ENCODE measurements at places on chromosomes 13 and 19. TPM values are rescaled to one million over a fixed set of nuclear protein-coding genes. Genes with fewer than 3 reads are reported as not detected.

GRCh38 chr19:55590109-55590508 lies 9.2 kb downstream of the FIZ1 start:
- H3K27me3 ChIP-seq: peaks cover 11% of the 10 kb centered on the region
- peaks cover 4% of the 10 kb centered on the region for H3K36me3 ChIP-seq
- no peak for DNase-seq
- H3K4me1 ChIP-seq: peaks cover 9% of the 10 kb centered on the region

DNA sequence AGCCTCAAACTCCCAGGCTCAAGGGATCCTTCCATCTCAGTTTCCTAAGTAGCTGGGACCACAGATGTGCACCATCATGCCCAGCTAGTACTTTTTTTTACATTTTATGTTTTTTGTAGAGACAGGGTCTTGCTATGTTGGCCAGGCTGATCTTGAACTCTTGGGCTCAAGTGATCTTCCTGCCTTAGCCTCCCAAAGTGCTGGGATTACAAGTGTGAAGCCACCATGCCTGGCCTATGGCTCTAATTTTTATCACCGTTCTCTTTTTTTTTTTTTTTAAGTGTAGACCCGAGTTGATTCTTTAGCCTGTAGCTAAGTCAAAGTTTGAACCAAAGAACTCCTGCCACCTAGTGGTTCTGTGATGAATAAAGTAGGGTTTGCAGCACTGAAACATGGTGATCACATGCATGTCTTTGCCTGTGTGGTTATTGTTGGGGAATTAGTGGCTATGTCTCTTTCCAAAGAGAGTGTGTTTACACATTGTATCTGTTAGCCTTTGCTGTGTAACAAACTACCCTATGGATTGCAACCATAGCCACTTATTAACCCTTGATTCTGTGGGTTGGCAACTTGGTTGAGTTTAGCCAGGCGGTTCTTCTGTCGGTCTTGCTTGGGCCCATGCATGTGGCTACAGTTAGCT lies 11.6 kb downstream of the NFILZ start:
- no peak for DNase-seq
- H3K4me1 ChIP-seq: peaks cover 5% of the 10 kb centered on the region
- no peak overlapping the region for H3K27ac ChIP-seq
- no peaks in the 10 kb centered on the region for H3K36me3 ChIP-seq
- no peak overlapping the region for H3K4me3 ChIP-seq

GRCh38 chr13:83634601-83635000 lies 247.7 kb downstream of the SLITRK1 start:
- DNase-seq: no peak
- H3K36me3 ChIP-seq: no peaks in the 10 kb centered on the region
- no peaks in the 10 kb centered on the region for H3K27me3 ChIP-seq

DNA sequence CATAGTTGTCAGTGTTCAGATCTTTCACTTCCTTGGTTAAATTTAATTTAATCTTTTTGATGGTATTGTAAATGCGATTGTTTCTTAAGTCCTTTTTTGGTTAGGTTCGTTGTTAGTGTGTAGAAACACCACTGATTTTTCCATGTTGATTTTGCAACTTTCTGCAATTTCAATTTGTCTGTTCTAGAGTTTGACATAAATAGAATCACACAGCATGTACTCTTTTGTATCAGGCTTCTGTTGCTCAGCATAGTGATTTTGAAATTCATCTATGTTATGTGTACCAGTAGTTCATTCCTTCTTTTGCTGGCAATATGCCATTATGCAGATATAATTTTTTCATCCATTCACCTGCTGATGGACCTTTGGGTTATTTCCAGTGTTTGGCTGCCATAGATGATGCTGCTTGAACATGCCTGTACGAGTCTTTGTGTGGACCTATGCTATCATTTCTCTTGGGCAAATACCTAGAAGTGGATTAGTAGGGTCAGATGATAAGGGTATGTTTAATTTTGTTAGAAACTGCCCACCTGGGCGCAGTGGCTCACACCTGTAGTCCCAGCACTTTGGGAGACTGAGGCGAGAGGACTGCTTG lies 33.1 kb downstream of the BICRA start:
- no peak overlapping the region for H3K27ac ChIP-seq
- no peak for DNase-seq
- no peak overlapping the region for H3K4me3 ChIP-seq
- H3K36me3 ChIP-seq: no peaks in the 10 kb centered on the region

GRCh38 chr13:52159159-52159982 lies at the start of gene NEK3:
Gene NEK3 (minus strand): TSS chr13:52159597. CDS start chr13:52156191, 3,406 bp downstream.
- H3K27me3 ChIP-seq: peaks cover 3% of the 10 kb centered on the region
- DNase-seq: peak; percentile 76
- peak within 1 kb of the TSS; percentile 90 for H3K4me3 ChIP-seq

DNA sequence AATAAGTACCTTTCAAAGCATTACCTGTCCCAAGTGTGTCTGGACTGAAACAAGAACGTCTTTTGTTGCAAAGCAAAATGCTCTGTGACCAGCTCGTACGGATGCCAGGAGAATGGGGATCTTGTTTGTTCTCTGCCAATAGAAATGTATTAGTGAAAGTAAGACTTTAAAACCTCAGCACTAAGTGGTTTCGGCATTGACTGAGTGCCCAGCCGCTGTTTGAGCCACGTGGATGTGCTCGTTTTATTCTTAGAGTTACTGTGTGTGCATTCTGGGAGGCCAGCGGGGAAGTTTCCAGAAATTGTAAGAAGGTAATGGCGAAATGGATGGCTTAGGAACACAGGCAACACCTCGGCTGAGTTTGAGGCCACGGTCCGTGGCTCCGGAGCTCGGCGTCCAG lies 117.1 kb upstream of the USP29 start:
- H3K4me3 ChIP-seq: no peak overlapping the region
- DNase-seq: no peak
- H3K36me3 ChIP-seq: peaks cover 12% of the 10 kb centered on the region
- H3K27ac ChIP-seq: no peak overlapping the region
- H3K4me1 ChIP-seq: no peaks in the 10 kb centered on the region
- no peaks in the 10 kb centered on the region for H3K27me3 ChIP-seq

DNA sequence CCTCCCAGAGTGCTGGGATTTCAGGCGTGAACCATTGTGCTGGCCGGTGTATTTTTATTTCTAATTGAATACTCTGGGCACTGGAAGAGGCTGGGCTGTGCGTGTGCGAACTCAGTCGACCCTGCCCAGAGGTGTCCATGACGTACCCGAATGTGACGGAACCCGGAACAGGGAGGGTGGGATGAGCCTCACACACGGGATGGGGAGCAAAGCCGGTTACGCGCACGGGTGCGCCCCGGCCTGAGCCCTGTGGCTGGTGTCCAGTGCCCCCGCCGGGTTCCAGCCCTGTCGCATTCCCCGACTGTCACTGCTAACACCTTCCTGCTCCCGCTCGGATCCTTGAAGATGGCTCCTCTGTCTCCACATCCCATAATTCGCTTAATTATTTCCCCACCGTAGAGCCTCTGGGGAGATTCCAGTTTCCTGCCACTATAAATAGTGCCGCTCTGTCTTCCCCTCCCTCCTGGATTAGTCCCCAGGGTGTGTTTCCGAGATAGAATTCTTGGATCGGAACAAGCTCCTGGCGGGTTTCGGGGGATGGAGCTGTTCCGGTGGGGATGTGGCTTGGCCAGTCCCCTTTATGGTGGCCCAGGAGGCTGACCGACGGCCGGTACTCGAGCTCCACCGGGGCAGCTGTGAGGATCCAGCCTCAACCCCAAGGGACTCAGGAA lies 22.0 kb downstream of the SBNO2 start:
- H3K36me3 ChIP-seq: no peaks in the 10 kb centered on the region
- no peak overlapping the region for H3K27ac ChIP-seq
- no peaks in the 10 kb centered on the region for H3K27me3 ChIP-seq
- DNase-seq: no peak

- no peak for DNase-seq
- no peaks in the 10 kb centered on the region for H3K36me3 ChIP-seq
- H3K4me3 ChIP-seq: no peak overlapping the region
- no peak overlapping the region for H3K27ac ChIP-seq
These were observed 53.3 kb downstream of the TEX26 start for GRCh38 chr13:30985637-30986205.

- peaks cover 13% of the 10 kb centered on the region for H3K36me3 ChIP-seq
- H3K4me3 ChIP-seq: no peak overlapping the region
- H3K4me1 ChIP-seq: no peaks in the 10 kb centered on the region
- no peaks in the 10 kb centered on the region for H3K27me3 ChIP-seq
These were observed 805.7 kb downstream of the PCDH9 start for GRCh38 chr13:66424422-66424821.

DNA sequence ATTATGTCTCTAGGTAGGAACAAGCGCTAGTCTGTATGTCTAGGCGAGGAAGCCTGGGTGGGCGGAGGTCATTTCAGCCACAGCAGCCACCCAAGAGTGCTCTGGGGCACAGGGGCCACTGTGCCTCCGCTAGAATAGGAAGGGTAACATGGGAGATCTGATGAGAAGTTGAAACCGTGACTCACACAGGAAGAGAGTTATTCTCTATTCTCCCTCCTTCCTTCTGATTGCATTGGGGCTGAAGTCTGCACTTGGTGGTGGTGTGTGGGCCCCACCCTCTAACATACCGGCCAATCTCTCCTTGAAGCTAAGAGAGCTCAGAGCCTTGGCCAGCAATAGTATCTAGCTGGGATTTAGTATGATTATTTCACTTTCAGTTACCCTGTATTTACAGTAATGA lies 20.3 kb upstream of the GGACT start:
- peak overlapping the region; percentile 77 for H3K4me3 ChIP-seq
- H3K36me3 ChIP-seq: no peaks in the 10 kb centered on the region
- peaks cover 55% of the 10 kb centered on the region for H3K4me1 ChIP-seq
- H3K27me3 ChIP-seq: no peaks in the 10 kb centered on the region

DNA sequence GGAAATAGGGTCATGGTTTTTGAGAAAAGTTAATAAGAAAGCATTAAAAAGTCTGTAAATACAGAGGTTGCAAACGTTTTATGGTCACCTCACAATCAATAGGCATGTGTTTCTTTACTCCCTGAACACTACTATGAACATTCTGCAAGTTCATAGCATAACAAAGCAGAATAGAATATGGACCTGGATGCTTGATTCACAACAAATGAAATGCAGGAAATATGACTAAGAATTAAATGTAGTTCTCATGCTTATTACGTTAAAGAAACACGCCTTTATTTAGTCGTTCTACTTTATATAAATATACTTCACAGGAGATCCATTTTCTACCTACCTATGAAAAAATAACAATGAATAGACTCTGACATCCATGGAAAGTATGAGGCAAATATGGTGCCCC lies 344.0 kb downstream of the KCTD12 start:
- DNase-seq: no peak
- H3K4me1 ChIP-seq: no peaks in the 10 kb centered on the region
- peaks cover 4% of the 10 kb centered on the region for H3K36me3 ChIP-seq
- no peaks in the 10 kb centered on the region for H3K27me3 ChIP-seq
- H3K4me3 ChIP-seq: no peak overlapping the region

DNA sequence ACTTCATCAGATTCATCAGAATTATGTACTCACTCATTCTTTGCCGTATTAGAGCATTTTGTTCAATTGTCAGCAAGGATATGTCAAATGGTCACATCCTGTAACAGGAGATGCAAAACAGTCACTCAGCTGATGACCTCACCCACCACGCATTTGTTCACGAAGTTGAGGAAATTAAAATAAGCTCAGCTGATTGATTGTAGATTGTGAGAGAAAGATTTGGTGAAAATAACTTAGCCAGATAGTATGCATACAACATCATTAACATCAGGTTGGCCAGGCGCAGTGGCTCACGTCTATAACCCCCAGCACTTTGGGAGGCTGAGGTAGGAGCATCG lies 22.6 kb upstream of the CDC16 start:
- DNase-seq: no peak
- H3K36me3 ChIP-seq: no peaks in the 10 kb centered on the region
- no peak overlapping the region for H3K4me3 ChIP-seq
- peaks cover 11% of the 10 kb centered on the region for H3K27me3 ChIP-seq
- H3K4me1 ChIP-seq: peaks cover 7% of the 10 kb centered on the region

- no peaks in the 10 kb centered on the region for H3K4me1 ChIP-seq
- DNase-seq: no peak
- H3K27ac ChIP-seq: no peak overlapping the region
- no peaks in the 10 kb centered on the region for H3K27me3 ChIP-seq
- H3K36me3 ChIP-seq: peaks cover 12% of the 10 kb centered on the region
These were observed 79.4 kb upstream of the ZNF43 start for GRCh38 chr19:21915411-21915810.

- H3K27me3 ChIP-seq: no peaks in the 10 kb centered on the region
- no peak overlapping the region for H3K27ac ChIP-seq
- no peak overlapping the region for H3K4me3 ChIP-seq
- no peaks in the 10 kb centered on the region for H3K36me3 ChIP-seq
These were observed 1135.0 kb downstream of the SLITRK1 start for GRCh38 chr13:82747291-82747690.

Gene ZNF540
- 1.2 TPM for total RNA-seq

Gene CYP2A6
- total RNA-seq: not detected

Gene CLEC11A
- total RNA-seq: 1.2 TPM

Gene GARRE1
- total RNA-seq: 9.6 TPM

Gene CDX2
- not detected for total RNA-seq

Gene TMEM59L
- total RNA-seq: not detected

Gene KRTDAP
- total RNA-seq: not detected

Gene AKAP11
- total RNA-seq: 23.0 TPM

Gene CEACAM8
- not detected for total RNA-seq

Gene NKPD1
- total RNA-seq: 0.22 TPM

Gene GRIN2D
- 0.14 TPM for total RNA-seq

All from natural killer cell treated with Interleukin-12 subunit alpha and Interleukin-12 subunit beta and Interleukin-15 and Interleukin-18, amount 100 ng/mL, for 72 hours (primary cell).